G401 (cell line): ENCODE measurements at places on chromosomes 3 and 15. TPM values are rescaled to one million over a fixed set of nuclear protein-coding genes. Genes with fewer than 3 reads are reported as not detected.

Gene KBTBD13
- total RNA-seq, result 0.37 TPM in 1 of 2 replicates, not detected in the other

Gene MANF
- 112 and 162 TPM in 2 replicates for total RNA-seq

GRCh38 chr15:64284042-64284441 is 71.9 kb downstream of the CSNK1G1 start:
- no peak for DNase-seq

GRCh38 chr3:115616461-115616860 is 6.8 kb upstream of the GAP43 start:
- DNase-seq, result no peak

Gene P2RY1
- not detected in 2 replicates for total RNA-seq

GRCh38 chr3:161291191-161291901 is 70.2 kb downstream of the NMD3 start:
- peak; percentile 81 for DNase-seq

DNA sequence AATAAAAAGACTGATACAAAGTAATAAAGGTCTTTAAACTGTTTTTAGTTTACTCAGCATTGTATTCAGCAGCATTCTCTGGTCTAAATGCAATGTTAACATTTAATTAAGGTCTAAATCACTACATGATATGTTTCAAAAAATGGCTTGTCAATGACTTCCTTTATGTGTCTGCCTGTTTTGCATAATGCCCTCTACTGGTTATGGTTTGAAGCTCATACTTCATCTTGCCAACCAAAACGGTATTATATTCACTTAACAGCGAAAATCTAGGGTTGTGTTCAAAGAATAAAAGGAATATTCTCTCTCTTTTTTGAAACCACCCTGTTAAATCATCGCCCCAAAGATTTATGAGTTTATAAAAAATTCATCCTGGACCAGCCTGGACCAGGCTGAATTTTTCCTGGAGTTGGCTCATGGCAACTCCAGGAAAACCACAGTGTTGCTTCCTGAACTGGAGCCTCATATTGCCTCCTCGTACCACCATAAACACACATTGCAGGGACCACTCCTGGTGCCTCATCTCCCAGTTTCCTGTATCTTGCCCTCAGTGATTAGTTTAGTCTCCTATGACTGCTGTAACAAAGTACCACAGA is 6.7 kb upstream of the NCEH1 start:
- no peak for DNase-seq

GRCh38 chr3:188179006-188179966 is 25.3 kb downstream of the LPP start:
- no peak for DNase-seq

GRCh38 chr15:89521605-89522004 is 25.2 kb upstream of the RHCG start:
- no peak for DNase-seq

DNA sequence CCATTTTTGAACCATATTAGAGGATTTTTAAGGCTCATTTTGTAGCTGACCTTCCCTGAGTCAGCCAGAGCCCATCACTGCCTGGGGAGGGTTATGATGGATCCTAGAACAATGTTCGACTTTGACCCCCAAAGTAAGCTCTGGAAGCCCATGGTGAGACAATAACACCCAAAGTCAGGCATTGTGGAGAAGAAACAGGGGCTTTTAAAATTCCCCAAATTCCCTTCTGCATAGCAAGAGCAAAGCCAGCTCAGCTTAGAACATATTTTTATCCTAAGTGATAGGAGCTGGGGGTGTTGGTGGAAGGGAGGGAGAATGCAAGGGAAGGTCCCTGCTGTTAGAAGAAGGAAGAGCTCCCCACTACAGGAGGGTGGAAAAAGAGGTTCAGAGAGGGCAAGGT is 4.0 kb downstream of the ITGA11 start:
- DNase-seq, result no peak

GRCh38 chr3:550471-550870 is 353.9 kb downstream of the CHL1 start:
- DNase-seq, result peak; percentile 74

Gene PLSCR2
- total RNA-seq, result not detected in 2 replicates

- no peak for DNase-seq
Measured at GRCh38 chr3:61894988-61895935, 333.9 kb downstream of the PTPRG start.

GRCh38 chr3:57949344-57949743 is 58.9 kb upstream of the FLNB start:
- no peak for DNase-seq

DNA sequence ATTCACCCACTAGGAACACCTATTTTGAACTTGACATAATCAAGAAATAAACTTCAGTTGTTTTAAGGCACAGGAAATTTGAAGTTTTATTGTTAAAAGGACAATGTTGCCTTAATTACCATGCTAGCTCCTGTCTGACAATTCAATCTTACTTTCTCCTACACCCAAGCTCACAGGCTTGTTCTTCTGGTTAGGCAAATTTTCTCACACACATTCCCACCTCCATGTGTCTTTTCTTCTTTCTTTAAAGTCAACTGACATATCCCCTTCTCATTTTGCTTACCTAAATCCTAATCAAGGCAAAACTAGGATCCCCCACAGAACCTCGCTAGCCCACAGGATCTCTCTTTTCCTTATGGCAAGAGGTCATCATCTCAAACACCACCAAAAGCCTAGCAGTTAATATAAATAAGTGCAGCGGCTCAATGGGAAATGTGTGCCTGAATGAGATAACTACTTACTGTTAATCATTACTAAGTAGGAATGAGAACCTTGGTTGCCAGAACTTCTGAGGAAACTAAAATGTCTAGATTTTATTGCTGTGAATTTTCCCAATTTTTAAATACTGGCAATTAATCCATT is 189.3 kb downstream of the PLCH1 start:
- no peak for DNase-seq

Gene TP53BP1
- 79.1 and 84.7 TPM in 2 replicates for total RNA-seq

Gene OXTR
- total RNA-seq, result 0.43 and 1.1 TPM in 2 replicates
